ENCODE measurements at places on chromosomes 1 and 21. TPM values are rescaled to one million over a fixed set of nuclear protein-coding genes. Genes with fewer than 3 reads are reported as not detected.

DNA sequence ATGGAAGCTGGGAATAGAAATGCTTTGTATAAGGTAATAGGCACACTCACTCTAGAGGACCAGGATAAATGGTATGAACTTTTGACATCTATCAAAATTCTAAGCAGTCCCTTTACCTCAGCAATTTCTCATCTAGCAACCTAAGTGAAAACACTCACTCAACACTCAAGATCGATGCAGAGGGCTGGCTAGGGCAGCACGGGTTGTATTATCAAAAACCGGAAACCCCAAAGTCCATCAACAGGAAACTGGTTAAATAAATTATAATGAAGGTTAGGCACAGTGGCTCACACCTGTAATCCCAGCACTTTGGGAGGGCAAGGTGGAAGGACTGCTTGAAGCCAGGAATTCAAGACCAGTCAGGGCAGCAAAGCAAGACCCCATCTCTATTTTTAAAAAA lies 9.4 kb downstream of the USP48 start:
- no peak for DNase-seq

The OR2T2 gene
- total RNA-seq = not detected

The PRKCZ gene
- total RNA-seq = 2.3 TPM

The TCHHL1 gene
- total RNA-seq = not detected

The AMY1B gene
- not detected for total RNA-seq

- peak; percentile 74 for DNase-seq
Observed at GRCh38 chr1:218397752-218398339, 52.7 kb downstream of the TGFB2 start.

DNA sequence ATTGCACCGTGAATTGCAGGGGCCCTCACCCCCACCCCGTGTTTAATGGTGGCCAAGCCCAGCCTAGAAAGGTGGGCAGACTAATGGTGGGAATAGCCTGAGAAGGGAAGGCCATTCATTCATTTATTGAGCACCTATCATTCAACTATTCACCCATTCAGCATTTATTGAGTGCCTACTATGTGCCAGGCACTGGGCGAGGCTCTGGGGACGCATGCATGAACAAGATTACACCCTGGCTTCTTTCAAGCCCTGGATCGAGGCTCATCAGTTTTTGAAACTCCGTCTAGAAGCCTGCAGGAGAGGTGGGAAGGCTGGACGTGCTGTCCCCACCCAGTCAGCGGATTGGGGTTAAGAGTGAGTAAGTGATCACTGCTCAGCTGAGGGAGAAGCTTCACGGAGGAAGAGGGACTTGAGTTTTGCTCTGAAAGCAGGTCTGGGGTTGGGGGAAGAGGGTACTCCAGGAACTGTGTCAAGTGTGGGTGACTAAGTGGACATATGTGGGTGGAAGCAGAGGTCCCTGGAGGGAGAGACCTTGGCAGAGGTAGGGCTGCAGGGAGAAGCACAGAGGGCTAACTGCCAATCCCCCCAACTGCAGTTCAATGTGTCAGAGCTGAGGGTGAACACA lies 35.6 kb downstream of the MEF2D start:
- DNase-seq = no peak

GRCh38 chr1:44016890-44017400 lies 14.3 kb downstream of the SLC6A9 start:
- DNase-seq = no peak

DNA sequence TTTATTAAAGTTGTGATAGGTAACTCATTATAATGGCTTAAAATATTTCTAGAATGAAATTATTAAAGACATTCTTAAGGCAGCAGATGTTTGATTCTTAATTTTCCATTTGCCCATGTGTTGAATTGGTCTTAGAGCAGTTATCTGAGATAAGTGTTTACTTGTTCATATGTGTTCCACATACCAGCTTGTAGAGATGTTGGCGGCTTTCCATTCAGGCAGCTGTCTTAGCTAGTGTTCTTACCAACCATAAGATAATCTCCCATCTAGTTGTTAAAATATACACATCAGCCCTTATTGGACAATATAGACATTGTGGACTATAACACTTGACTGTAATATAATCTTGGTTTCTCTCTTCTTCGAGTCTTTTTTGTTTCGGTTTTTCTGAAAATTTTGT lies 1372.9 kb upstream of the ADGRL2 start:
- no peak for DNase-seq

The SYNC gene
- total RNA-seq = 20.5 TPM

GRCh38 chr1:207072233-207072632 lies 16.4 kb upstream of the C4BPB start:
- no peak for DNase-seq

GRCh38 chr1:234827181-234827580 lies 217.2 kb upstream of the IRF2BP2 start:
- DNase-seq = no peak

GRCh38 chr1:71717186-71717585 lies 565.2 kb downstream of the NEGR1 start:
- no peak for DNase-seq

The TMPRSS15 gene
- total RNA-seq = 3.6 TPM

- DNase-seq = no peak
Observed at GRCh38 chr1:95049935-95050334, 22.8 kb downstream of the ALG14 start.

DNA sequence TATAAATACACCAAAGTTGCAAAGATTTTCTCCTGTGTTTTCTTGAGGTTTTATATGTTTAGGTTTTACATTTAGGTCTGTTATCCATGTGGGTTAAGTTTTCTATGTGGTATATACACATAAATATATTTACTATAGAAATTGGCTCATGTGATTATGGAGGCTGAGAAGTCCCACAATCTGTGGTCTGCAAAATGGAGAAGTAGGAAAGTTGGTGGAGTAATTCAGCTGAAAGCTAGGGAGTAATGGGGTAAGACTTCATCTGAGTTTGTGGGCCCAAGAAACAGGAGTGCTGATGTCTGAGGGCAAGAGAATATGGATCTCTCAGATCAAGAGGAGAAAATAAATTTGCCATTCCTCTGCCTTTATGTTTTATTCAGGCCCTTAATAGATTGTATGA lies 146.0 kb downstream of the GPATCH2 start:
- DNase-seq = no peak

GRCh38 chr1:81921344-81921743 lies 120.6 kb downstream of the ADGRL2 start:
- DNase-seq = no peak

The CDC20 gene
- total RNA-seq = 410 TPM

The AADACL3 gene
- total RNA-seq = not detected

The C1orf53 gene
- 2.6 TPM for total RNA-seq

GRCh38 chr1:18895317-18895716 lies 7.0 kb downstream of the ALDH4A1 start:
- DNase-seq = no peak

- no peak for DNase-seq
Observed at GRCh38 chr1:192628396-192629057, 7.4 kb upstream of the RGS13 start.

All from RPMI7951 (cell line).